NCI-H2081 treated with DMSO at 0.1 percent for 48 hours (cell line): ENCODE measurements at places on chromosomes 16 and 17.

DNA sequence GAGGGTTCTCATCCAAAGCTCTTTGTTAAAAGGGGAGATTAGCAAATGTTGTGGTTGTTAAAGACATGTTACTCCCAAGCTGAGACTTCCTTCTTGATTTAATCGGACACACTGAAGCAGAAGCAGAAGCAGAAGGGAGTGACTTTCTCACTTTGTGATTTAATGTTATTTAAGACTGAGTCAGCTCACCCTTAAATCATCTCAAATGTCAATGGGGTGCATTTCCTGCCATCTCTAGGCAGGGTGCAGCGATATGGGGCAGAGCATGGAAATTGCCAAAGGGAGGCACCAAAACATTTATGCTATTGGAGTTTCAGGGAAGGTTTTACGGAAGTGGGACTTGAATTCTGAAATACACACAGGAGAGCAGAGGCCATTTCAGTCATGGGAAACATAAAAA lies 283.6 kb downstream of the ABCC12 start:
- no peak for DNase-seq

DNA sequence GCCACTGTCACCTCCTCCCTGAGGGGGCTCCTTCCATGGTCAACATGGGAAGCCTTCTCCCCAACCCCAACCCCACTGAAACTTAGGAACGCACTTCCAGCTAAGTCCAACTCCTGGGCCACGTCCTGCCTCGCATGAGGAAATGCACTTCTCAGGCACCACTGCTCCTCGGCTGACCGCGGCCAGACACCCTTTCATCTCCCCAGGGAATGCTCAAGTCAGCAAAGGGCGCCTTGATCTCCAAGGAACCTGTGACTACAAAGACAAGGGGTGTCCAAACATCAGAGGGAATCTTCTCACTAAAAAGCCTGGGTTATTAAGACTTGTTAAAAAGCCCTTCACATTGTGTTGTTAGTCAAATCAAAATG lies 124.9 kb upstream of the HSBP1 start:
- no peak for DNase-seq

DNA sequence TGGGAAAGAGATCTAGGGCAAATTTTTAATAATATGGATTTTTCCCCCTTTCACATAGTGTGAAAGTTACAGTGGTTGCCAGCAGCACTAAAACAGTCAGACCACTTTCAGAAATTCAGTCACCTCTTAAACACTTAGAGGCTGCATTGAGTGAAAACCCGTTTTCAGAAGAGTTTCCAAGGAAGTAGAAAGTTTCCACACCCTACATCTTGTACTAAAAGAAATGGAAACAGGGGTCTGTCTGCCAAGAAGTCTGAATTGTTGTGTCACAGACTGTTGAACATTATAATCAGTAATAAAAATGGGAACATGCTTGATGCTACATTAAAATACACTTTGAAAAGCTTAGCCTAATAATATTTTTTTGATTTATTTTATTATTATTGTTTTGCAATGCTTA lies 278.9 kb upstream of the KCNJ16 start:
- DNase-seq, result no peak

DNA sequence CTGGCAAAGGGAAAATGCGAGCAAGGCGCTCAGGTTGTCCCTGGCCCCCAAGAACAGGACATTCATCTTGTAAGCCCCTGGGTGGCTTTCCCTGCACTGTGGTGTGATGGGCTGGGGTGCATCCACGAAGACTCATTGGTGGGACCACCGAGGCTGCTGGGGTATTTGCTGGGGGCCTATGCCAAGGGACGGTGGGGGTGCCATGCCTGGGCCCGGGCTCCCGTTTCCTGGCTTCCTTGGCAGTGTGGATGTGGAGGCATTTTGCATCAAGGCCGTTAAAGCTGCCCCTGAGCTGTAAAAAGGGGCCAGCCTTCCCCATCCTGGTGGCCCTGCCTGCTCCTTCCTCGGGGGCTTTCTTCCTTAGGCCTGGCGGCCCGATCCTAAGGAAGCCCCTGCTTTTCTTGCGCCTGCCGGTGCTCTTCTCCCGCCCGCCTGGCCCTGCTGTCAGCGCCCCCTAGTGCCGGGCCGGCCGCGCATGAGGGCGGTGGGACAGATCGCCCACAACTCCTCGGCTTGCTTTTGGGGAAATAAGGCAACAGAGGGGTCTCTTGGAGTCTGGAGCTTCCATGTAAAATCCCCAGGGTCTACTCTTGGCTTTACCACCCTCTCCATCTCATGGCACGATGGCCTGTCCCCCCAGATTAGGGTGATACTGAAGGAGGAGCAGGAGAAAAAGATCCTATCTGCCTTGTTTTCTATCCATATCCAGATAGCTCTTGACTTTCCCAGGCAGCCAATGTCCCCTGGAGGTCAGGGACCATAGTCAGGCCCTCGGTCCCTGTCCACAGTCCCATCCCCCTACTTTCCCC lies 9.8 kb upstream of the TBX2 start:
- DNase-seq, result no peak
